DMS79 treated with DMSO at 0.1 percent for 48 hours (cell line): ENCODE measurements at places on chromosomes 16 and 17.

- no peak for DNase-seq
Observed at GRCh38 chr17:65403626-65404025, 157.8 kb downstream of the AXIN2 start.

- peak; percentile 28 for DNase-seq
Observed at GRCh38 chr17:79183293-79184158, 108.9 kb downstream of the ENGASE start.

- DNase-seq: no peak
Observed at GRCh38 chr16:27911486-27911885, 152.0 kb downstream of the GSG1L start.

DNA sequence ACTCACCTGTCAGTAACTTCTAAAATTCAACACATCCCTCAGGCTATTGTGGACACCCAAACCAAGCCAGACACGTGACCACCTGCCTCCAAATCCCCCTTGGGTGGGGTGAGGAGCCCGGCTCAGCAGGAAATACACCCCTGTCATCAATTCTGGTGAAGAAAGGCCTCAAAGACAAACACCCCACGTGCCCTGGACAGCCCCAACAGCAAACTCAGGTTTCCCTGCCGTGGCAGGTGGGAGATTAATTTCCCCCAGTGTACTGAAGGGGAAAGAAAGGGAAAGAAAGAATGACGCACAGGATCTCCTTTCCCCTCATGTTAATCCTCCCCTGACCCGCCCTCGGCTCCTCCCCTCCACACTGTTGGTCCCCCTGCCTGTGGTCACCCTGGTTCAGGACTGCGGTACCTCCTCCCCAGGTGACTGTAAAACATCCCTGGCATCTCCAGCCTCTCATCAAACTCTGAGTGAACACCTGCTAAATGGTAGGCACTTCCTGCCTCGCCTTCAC lies 98.3 kb downstream of the ZNF423 start:
- no peak for DNase-seq

DNA sequence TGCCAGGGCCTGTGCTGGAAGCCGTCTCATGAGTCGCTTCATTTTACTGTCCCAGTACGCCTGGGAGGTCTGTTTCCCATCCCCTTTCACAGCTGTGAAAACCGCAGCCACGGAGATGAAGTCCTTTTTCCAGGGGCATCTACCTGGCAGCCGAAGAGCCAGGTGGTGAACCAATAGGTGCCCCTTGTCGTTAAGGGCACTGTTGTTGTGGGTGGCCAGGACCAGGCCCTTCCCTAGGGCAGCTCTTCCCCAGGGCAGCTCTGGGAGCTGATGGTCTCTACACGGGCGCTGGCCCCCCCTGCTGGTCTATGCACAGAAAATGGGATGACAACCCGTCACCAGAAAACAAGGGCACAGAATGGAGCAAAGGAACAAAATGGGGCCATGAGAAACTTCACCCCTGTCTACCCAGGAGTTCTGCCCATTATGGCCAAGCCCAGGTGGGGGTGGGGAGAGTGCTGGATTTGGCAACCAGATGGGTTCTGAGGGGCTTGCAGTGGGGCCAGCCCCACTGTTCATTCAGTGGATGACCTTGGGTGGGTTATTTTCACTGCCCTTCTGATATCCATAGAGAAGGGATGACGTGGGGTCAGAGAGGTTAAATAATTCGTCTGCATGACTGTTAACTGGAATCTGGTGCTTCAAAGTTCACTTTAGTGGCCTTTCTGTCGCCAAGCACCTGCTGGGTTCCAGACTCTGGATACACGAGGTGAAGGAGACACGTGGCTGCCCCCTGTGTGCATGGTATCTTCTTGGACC lies 11.5 kb downstream of the RMI2 start:
- DNase-seq: no peak

GRCh38 chr16:24701521-24701951 lies 27.9 kb upstream of the TNRC6A start:
- no peak for DNase-seq

- DNase-seq: no peak
Observed at GRCh38 chr16:29857133-29857760, 5.8 kb downstream of the CDIPT start.

DNA sequence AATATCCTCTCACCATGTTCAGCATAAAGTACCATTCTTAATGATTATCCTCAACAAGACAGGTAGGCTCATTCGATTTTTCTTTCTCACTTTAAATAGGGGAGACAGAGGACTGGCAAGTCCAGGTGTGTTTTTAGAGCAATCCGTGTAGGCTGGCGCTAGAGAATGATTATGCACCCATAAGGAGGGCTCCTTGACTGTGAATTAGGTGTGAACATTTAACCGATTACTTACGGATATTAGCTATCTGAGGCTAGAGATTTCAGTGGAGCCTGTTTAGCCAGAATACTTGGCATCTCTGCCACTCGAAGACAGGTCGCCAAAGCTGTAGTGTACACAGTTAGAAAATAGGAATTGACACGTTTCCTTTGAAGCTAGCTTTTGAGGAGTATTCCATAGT lies 1.9 kb downstream of the SEC14L1 start:
- DNase-seq: no peak

DNA sequence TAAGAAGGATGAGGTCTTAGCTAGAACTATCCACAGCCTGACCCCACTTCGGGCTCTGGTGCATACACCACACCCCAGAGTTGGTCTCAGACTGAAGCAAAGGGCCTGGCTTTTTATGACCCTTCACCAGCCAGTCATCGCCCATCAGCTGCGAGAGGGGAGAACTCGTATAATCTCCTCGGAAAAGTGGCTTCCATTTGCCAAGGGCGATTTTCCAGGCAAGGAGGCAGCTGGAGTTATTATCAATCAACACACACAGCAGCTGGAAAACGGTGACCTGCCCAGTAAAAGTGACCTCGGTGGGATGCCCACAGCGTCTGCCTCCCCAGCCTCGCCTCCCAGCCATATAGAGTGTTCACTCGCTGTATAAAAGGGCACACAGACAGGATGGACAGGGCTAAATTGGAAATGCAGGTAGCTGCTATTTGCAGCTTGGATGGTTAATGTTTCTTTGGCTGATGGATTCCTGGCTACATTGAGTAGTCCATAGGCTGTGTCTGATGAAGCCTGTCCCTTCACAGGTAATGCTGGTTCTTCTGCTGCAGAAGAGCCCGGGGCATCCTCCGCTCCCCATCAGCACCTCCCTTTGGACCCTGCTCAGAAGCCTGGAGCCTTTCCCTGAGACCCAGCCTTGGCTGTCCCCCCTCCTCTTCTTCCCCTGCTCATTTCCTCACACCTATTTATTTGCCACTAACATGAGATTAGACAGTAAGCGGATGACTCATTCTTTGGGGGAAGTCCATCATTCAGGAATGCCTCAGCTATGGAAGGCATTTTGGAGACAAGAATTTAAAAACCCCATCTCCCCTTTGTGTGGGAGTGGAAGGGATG lies 45.7 kb downstream of the TMEM186 start:
- no peak for DNase-seq

DNA sequence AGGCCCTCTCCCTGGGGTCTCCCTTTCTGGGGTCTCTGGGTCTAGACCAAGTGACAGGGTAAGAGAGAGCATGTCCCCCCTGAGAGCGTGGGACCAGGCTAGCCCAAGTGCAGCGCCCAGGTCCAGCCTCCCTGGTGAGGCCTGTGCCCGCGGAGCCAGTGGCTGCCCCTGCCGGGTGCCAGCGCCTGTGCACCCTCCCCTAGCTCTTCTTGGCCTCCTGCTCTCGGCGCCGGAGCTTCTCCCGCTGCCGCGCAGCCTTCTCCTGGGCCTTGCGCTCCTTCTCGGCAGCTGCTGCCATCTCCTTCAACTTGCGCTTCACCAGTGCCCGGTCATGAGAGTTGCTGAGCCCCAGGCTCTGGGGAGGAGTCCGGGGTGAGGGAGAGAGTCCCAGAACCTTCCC lies 17.3 kb downstream of the SAMD14 start:
- no peak for DNase-seq

DNA sequence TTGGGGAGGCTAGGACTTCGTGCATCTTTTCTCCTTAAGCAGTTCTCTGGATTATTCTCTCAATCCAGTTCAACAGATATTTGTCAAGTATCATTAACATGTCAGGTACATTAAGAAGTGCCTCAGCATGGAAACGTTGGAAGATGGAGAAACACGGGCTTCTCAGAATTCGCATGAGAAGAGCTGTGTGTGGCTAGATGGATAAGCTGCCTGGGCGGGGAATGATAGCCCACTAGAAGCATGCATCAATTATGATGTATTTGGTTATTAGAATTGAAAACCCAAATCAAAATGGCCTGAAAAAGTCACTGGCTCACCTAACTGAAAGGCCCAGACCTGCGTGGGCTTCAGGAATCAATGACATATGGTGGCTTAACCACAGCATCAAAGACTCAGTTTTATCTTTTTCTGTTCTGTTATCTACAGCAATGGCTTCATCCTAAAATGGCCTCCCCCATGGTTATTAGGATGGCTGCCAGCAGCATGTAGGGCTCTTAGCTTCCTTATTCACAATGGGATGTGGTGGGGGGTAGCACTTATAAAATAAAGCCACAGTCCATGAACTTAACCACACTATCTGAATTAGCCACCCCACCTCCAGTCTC lies 43.9 kb downstream of the MMD start:
- DNase-seq: no peak

DNA sequence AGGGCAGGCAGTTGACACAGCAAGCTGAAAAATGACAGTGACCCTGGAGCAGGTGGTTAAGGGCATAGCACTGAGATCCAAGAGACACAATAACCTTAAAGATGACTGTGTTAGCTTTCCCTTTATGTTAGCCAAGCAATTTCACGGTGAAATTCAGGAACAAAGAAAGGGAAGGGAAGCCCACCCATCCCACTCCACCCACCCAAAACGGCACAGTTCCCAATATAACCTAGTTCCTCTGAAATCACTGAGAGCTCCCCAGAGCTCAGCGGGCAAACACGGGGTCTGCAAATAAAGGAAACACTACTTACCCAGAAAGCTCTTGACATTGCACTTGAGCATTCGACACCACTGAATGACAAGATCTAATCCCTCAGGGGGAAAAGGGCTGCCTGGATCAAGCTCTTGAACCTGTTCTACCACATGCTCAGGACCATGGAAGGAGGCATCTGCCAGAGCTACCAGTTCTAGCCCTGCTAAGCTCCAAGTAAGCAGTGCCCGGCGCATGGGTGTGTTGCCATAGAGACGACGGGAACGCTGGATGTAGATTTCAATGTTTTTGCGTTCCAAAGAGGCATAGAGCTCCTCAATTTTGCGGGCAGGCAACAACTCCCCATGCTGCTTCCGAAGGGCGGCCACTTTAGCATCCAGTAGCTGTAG lies 10.6 kb downstream of the BLTP2 start:
- DNase-seq: peak; percentile 87

- peak; percentile 83 for DNase-seq
Observed at GRCh38 chr17:40777971-40778370, 4.4 kb downstream of the KRT27 start.

- DNase-seq: peak; percentile 19
Observed at GRCh38 chr17:49836111-49837030, 11.5 kb downstream of the TAC4 start.

DNA sequence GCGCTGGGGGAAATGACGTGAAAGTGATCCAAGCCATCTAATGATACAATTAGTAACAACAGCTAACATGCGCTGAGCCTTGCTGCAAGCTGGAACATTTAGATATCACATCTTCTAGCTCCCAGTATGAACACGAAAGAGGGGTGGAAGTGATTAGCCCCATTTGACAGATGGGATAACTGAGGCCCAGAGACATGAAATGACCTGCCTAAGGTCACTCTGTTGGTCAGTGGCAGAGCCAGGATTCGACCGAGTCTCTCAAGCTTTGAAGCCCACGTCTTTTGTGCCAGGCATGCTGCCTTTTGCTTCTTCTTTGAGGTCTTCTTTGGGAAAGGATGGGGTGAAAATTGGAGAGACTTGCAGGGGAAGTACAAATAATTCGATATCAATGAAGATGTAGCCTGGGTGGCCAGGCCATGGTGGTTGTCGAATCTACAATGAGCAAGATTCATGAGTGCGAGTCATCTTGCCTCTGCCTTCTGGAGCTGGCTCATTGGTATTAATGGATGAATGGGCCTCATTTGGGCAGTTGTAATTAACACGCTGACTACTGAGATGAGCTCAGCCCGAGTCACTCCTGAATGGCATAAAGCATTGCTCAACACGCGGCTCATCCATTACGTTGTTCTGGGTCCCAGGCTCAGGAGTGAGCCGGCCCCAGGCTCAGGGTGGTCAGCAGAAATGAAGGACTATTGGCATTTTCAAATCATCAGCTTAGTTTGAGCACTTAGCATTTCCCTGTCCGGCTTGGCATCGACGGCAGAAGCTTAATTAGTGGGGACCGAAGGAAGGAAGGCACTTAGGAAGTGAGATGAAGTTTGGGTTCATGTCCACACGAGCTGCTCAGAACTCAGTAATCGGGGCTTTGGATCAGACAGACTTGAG lies 28.0 kb upstream of the GPRC5B start:
- no peak for DNase-seq

GRCh38 chr16:1050921-1051320 lies 21.6 kb upstream of the SSTR5 start:
- no peak for DNase-seq

DNA sequence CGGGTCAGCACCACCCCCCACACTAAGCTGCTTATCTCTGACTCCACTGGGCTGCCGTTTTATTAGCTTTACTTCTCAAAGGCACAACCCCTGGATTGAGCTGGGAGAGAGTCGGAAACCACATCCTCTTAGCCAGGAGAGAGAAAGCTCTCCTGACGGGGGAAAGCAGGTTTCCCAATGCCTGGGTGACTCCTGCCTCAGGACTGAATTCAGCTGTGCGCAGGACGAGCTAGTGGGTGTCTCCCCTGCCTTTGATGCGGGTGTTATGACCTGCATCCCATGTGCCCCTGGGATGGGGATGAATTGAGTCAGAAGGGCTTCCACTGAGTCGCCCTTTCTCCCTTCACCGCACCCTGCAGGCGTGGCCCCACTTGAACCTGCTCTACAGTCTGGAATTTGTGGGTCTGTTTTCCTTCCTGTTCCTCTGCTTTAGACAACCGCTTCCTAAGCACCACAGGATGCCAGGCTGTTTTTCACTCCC lies 819.2 kb upstream of the EEF2KMT start:
- peak; percentile 79 for DNase-seq

GRCh38 chr17:49715216-49715615 lies 7.5 kb upstream of the SLC35B1 start:
- DNase-seq: no peak
